Activated T-cell treated with anti-CD3 and anti-CD28 coated beads, Interleukin-2, amount 50 U/mL, for 72 hours (primary cell): ENCODE measurements at places on chromosomes 11 and 22.
A peak's percentile ranks its signal among the peaks of the same experiment; 100 is the strongest.

- DNase-seq: no peak
These were observed 48.0 kb upstream of the CARS1 start for GRCh38 chr11:3104961-3105790.

DNA sequence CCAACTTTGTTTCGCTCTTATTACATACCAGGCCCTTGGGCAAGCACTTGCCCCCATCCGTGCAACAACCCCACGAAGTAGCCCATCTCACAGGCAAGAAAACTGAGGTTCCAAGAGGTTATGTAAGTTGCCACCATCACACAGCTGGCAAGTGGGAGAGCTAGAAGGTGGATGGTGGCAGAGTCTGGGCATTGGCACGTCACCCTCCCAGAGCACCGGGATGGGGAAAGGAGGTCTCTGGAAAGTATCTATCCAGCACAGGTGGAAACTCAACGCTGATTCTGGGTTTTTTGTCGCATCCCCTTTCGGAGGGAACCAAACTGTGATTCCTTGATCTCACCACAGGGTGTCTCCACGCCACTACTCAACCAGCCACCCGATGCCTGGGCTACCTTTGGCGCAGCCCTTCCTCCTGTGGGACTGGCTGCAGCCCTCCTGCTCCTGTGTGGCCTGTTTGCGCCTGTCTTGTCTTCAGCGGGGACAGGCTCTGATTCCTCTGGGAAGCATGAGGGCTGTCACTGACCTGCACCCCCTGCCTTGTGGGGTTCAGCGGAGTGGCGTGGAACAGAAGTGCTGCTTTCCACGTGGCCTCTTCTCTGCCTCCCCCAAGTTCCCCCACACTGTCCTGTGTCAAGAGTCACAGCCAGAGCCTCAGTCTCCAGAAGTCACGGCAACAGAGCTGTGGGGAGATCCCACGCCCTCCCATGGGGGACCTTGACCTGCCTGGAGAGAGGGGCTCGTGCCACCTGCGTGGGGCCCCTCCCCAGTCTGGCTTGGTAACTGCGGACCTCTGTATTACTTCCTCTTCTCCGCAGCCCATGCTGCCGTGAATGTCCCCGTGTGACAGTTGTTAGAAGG is 34.4 kb upstream of the TRIM29 start:
- DNase-seq: peak; percentile 63

- no peak for DNase-seq
These were observed 58.0 kb downstream of the KCNJ1 start for GRCh38 chr11:128809128-128809527.

- DNase-seq: peak; percentile 34
These were observed at the start of gene APOL3 for GRCh38 chr22:36160499-36160942. APOL3 (minus strand) TSS chr22:36160755; CDS start chr22:36149055, 11,700 bp downstream.

DNA sequence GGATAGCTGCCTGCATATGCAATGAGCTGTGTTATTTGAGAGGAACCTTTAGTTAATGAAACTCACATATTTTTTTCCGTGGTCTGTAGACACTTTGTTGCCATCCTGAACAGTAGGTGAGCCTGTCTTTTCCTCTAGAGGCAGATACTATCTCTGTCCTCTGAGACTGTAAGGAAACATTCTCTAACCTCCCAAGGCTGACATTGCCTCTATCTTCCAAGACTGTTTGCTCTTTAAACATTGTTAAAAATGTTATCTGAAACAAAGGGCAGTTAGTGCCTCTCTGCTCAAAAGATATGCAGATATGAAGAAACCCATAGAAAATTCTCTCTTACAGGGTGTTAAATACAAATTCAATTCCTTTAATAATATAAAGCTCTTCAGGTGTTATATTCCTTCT is 963.8 kb upstream of the CNTN5 start:
- DNase-seq: no peak

GRCh38 chr11:90700789-90701439 is 478.1 kb upstream of the CHORDC1 start:
- DNase-seq: no peak

GRCh38 chr22:28379075-28379779 is 300.4 kb downstream of the TTC28 start:
- no peak for DNase-seq

DNA sequence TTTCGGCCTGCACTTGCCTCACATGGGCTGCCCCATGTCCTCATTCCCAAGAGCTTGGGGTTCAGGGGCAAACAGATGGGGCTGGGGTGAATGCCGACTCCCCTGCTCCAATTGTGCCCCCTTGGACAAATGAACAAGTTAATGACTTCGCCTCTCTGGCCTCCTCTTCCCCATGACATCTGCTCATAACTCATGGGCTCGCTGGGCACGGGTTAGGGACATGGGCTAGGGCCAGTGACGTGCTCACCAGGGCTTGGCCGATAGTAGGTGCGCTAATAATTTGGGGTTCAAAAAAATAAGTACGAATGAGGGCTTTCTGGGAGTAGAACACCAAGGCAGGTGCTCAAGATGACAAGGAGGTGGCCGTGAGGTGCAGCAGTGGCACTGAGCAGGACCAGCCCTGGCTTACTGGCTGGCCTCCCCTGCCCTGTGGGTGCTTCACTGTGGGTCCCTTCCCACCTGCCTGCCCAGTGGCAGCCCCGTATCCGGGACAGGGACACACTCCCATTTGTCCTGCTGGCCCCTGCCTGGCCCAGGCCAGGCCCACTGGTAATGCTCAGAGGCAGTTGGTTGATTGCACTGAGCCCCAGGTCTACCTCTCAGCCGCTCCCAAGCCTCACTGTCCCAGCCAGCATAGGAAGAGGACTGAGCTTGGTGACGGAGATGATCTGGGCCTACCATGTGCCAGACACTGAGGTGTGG is 12.3 kb downstream of the CBX6 start:
- no peak for DNase-seq

- DNase-seq: no peak
These were observed 330.7 kb upstream of the NCAM1 start for GRCh38 chr11:112630496-112630895.

DNA sequence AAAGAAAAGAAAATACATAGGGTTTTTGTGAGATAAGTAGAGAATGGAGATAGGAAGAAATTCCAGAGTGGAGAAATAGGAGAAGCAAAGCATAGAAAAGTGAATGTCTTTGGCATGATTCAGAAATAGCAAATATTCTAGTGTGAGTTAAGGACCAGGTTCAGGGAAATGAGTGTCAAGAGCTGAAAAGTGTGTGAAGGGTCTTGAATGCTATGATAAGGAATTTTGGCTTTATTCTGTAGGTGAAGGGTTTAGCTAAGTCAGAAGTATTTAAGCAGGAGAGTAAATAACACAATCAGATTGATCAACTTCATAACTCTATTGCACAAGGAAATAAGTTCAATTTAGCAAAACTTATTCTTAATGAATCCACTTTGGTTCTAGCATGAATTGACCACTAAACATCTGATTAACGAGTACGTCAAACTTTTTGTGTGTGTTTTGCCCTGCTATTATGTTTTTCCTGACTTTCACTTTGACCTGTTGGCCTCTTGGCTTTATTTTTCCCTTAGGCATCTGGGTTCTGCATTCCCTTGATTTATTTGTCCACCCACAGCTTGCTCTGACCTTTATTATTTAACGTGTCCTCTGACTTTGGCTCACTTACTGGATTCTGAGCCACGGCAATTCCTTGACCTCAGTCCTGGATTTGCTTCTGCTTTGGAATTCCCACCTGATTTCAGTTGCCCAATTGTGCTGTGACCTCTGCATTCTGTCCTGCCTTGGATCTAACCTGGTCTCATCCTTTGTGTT is 11.9 kb upstream of the TMEM218 start:
- no peak for DNase-seq

- DNase-seq: no peak
These were observed 39.1 kb upstream of the GRK3 start for GRCh38 chr22:25525376-25525775.

- no peak for DNase-seq
These were observed 37.4 kb downstream of the DUSP8 start for GRCh38 chr11:1534682-1535081.

DNA sequence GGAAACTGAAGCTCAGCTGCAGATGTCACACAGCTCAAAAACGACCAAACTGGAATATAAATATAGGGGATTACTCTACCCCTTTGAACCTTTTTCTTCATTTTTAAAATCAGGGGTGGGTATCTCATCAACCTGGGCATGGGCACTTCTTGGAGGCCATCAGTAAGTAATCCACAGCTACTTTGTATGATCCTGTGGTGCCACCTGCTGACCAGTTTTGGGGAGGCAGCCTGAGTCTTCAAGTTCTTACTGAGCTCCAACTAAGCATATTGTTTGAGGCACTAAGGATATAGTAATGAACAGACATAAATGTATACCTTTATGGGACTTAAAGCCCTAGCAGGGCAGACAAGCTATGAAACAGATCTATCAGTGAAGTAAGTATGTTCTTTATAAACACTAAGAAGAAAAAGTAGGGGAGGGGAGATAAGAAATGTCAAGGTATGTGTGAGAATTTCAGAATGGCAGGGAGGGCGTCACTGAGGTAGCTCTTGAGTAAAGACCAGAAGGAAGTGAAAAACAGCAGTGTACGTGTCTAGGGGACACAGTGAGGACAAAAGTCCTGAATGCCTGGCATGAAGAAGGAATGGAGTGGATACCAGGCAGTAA is 18.4 kb downstream of the TUB start:
- DNase-seq: peak; percentile 71

GRCh38 chr11:68202165-68202564 is 10.9 kb downstream of the KMT5B start:
- DNase-seq: no peak

DNA sequence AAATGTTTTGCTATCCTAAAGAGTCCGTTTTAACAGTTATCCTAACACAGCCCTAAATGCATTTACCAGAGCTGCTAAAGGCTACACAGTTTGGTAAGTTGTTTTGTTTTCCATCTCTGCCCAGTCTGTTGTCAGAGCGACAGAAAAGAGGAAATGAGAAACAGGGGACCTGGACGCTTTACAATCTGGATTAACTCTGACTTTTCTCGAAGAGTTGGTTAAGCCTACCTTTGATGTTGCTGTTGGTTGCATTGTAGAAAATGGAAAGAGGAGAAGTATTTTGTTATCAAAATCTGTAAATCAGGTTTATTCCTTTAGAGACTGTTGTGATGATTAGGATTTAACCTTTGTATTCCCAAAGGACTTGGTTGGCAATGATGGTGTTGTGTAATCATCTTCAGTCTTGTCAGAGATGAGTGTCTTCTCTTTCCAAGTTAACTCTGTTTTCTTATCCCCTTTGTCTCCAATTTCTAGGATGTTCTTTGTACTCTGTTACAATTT is 481 bp downstream of the ANGPTL5 start:
- no peak for DNase-seq

DNA sequence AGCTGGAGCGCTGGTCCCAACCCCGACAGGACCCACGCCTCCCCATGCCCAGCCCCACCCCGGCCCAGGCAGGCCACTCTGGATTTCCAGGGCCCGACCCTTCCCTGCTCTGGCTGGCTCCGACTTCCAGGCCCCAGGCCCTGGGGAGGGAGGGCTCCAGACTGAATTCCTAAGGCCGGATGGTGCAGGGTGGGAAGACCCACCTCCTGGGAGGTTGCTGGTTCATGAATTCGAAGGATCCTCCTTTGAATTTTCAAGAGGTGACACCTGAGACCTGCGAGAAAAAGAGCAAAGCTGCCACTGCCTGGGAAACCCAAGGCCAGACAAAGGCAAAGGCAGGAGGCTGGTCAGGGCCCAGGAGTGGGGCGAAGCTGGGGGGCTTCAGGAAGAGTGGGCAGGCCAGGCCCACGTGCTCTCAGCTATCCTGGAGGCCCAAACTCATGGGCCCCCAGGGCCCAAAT is 47.0 kb upstream of the LINC01488 start:
- DNase-seq: no peak

- no peak for DNase-seq
These were observed 951.3 kb upstream of the CHORDC1 start for GRCh38 chr11:91174193-91174592.

DNA sequence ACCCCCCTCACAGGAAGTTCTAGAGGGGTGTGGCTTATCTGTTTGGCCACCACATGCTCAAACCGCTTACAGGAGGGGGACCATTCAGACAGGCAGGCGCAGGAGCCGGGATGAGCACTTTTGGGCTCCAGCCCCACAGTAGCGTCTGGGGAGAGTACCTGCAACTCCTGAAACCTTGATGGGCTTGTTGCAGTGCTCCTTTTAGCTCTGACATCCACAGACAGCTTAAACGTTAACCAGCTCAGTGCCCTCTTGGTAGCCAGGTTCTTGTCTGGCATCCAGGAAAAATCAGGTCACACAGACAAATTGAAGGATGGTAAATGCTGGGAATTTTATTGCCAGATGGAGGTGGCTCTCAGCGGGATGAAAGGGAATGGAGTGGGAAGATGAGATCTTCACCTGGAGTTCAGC is 326.3 kb downstream of the ETS1 start:
- DNase-seq: no peak

- DNase-seq: no peak
These were observed 11.9 kb downstream of the KLHL35 start for GRCh38 chr11:75421035-75421602.

DNA sequence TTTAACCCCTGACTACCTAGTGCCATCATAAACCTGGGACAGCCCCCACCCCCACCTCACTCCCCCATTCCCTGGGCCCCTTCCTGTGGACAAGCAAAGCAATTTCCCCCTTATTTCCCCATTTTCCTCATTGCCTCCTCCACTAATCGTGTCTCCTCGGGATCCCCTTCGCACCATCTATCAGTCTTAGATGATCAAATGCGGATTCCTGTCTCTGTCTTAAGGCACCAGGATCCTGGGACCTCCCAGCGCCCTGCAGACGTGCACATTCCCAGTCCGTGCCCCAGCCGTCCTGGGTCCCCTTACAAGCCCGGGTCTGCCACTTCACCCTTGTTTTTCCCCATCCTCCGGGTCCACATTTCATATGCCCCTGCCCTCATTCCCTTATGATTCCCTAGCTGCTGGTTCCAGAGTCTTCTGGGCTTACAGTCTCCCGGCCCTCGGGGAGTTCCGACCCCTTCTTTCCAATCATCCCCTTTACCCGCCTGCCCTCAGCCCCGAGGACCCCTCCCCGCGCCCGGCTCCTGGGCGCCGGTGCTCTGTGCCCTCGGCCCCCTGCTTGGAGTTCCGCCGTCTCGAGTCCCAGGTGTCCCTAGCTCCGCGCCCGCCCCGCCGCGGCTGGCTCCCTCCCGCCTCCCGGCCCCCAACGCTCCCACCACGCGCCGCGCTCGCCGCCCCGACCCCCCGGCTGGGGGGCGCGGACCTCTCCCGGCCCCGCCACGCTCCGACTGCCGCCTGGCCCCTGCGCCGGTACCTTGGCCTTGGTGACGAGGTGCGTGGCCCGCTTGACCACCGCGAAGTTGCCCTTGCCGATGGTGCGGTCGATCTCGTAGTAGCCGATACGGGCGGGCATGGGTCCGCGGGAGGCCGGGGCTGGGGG is 599 bp downstream of the SIK3 start:
- peak; percentile 44 for DNase-seq

DNA sequence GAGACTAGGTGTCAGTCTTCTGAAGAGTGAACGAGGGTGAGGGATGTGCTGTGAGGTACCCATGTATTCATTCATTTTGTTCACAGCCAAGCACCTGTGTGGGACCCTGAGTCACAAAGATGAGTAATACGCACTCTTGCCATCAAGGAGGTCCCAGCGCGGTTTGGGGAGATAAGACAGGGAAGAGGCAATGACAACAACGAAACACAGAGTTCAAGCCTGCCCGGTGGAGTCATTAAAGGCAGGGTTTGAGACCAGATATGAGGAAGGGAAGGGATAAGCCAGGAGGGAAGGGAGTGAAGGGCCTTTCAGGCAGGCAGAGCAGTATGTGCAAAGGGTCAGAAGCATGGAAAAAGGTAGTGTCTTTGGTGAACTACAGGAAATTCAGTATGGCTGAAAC is 4.6 kb downstream of the DCHS1 start:
- DNase-seq: peak; percentile 61
